Aortic smooth muscle cell (primary cell): ENCODE measurements at places on chromosomes 13 and 19. TPM values are rescaled to one million over a fixed set of nuclear protein-coding genes. Genes with fewer than 3 reads are reported as not detected.

Gene SMIM44
- not detected in 2 replicates for total RNA-seq

Gene REEP6
- total RNA-seq: 0.92 and 1.8 TPM in 2 replicates

Gene SLITRK5
- total RNA-seq: not detected in 2 replicates

Gene CEBPA
- total RNA-seq: under 0.01 TPM in 1 of 2 replicates, not detected in the other

Gene IGFL3
- not detected in 2 replicates for total RNA-seq

Gene LAIR1
- not detected in 2 replicates for total RNA-seq

Gene FFAR3
- total RNA-seq: not detected in 2 replicates

Gene SEMA6B
- 1.3 and 3.6 TPM in 2 replicates for total RNA-seq

Gene ENOX1
- 0.40 and 1.2 TPM in 2 replicates for total RNA-seq

Gene HRC
- 0.26 and 1.2 TPM in 2 replicates for total RNA-seq

Gene C19orf85
- total RNA-seq: not detected in 2 replicates

Gene SELENOV
- total RNA-seq: not detected in 2 replicates

Gene ATXN8OS
- not detected in 2 replicates for total RNA-seq

Gene HCN2
- 0.26 and 0.62 TPM in 2 replicates for total RNA-seq

Gene ZNF529
- 7.0 and 8.2 TPM in 2 replicates for total RNA-seq

Gene ZNF665
- 2.2 and 4.1 TPM in 2 replicates for total RNA-seq

Gene CKM
- total RNA-seq: 0.06 TPM in 1 of 2 replicates, not detected in the other

Gene PSG1
- total RNA-seq: 0.12 TPM in 1 of 2 replicates, not detected in the other

Gene ZNF253
- total RNA-seq: 2.2 and 2.9 TPM in 2 replicates

Gene PEAK3
- total RNA-seq: not detected in 2 replicates

Gene ATP4A
- total RNA-seq: not detected in 2 replicates
